ENCODE measurements at places on chromosomes 1 and 21.

- no peak for DNase-seq
Observed at GRCh38 chr1:223750730-223751570, 38.6 kb downstream of the CAPN2 start.

- DNase-seq: no peak
Observed at GRCh38 chr1:15943992-15944307, 32.0 kb downstream of the ZBTB17 start.

DNA sequence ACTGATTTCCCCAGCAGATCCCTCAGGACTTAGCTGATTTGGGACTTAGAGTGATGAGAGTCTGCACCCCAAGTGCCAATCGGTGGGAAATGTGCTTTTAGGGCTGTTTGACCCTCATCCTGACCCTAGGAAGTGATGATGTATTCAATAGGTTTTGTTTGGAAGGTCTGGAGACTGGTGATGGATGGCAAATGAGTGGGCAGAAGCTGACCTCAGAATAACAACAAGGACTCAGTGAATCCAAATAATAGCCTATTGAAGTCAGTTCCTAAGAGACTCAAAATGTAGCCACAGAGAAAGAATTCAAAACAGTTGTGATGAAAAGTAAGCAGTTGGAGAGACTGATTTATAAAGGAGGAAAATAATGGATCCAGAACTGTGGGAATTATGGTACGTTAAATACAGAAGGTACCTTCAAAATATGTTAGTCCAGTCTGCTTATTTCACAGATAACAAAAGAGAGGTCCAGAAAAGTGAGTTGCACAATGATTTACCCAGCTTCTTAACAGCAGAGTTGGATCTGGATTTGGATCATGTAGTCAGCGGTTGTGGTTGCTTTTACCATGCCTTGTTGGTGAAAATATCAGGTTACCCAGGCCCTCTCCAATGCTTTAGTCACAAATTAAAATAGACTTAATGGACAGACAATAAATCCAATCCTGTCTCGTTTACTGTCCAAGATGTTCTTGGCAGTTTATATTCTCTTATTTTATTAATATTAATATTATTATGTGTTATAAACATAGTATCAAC is 123.0 kb upstream of the PTBP2 start:
- no peak for DNase-seq

- no peak for DNase-seq
Observed at GRCh38 chr1:233791721-233792120, 112.8 kb upstream of the SLC35F3 start.

DNA sequence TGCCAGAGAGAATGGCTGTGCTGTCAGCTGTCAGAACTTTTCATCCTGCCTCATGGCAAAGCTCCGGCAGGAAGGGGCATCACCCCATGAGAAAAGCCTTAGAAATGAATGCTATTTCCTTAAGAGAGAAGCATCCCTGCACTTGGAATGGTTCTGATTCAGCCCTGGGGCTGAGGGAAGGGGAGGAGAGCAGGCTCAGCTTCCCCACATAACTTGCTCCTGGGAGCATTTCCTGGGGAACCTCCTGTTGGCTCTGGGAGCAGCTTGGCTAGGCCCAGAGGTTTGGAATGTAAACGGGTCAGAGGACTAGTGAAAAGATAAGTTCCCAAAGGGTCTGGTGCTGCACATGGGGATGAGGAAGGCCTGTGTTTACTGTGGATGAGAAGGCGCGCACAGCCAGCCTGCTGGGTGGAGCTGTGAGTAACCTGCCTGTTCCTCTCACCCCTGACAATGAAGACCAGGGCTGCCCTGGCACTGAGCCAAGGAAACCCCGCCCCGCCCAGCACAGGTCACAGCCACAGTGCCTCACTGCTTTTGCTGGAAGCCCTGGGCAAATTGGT is 5.0 kb downstream of the PRELP start:
- peak; percentile 75 for DNase-seq

DNA sequence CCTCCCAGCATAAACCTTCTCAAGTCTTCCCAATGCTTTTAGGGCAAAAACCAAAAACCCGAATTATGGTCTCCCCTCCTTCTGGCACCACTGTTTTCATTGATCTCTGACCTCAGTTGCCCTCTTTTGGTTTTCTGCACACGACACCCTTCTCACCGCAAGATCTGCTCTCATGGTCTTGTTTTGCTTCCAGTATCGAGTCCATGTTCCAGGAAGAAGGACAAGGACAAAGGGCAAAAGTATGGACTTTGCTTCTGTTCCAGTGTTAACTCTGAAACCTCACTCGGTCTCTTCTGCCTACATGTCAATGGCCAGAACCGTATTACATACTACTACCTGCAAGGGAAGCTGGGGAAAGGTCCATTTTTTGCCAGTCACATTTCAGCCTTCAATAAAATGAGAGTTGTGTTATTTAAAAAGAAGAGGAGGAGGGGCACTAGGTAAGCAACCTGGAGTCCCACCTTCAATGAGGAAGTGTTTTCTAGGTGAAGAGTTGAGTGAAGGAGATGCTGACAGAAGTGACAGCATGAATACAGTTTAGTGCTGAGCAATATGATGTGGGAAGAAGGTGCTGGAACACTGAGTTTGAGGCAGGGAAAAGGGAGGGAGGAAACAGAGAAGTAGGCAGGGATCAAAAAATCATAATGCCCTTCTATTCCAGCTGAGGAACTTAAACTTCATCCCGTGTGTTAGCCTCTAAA is 183.4 kb downstream of the FGGY start:
- no peak for DNase-seq

GRCh38 chr1:109242387-109242786 is 7.0 kb upstream of the CELSR2 start:
- no peak for DNase-seq

DNA sequence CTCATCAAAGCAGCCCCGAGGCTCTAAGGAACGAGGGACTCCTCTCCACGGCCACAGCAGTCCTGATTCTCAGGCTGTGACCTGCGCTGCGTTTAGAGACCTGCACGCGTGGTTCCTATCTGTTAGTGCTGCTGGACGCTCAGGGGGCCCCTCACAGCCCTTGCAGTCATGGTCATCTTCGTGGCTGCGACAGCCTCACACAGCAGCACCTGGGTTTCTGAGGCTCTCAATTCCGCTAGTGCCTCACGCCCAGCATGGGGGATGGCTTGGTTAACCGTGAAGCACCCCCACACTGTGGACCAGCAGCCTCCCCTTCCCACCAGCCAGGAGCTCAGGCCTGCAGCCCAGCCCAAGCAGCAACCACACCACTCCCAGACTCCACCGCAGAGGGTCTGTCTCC is 7.8 kb downstream of the MORN1 start:
- no peak for DNase-seq

GRCh38 chr1:91555821-91556531 is 55.3 kb downstream of the CDC7 start:
- no peak for DNase-seq

DNA sequence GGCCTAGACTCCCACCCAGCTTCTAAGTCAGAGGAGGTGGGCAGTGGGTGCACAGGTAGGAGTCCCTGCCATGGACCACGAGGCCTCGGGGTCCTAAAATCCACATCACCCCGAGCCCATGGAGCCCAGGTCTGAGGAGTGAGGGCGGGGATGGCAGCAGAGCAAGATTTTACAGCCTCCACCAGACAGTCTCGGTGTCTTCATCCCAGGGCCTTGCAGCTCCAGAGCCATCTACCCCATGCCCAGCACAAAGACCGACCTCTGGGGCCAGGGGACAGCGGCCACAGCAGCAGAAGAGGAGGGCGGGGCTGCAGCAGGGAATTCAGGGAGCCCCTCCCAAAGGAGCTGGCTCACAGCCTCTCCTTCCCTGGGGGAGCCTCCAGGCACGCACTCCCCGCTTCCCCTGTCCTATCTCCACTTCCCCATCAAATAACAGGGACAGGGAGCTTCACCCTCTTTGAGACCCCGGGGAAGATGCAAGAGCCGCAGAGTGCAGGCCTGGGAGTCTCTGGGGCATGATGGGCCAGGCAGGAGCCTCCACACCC is 14.6 kb downstream of the CHD5 start:
- peak; percentile 14 for DNase-seq

DNA sequence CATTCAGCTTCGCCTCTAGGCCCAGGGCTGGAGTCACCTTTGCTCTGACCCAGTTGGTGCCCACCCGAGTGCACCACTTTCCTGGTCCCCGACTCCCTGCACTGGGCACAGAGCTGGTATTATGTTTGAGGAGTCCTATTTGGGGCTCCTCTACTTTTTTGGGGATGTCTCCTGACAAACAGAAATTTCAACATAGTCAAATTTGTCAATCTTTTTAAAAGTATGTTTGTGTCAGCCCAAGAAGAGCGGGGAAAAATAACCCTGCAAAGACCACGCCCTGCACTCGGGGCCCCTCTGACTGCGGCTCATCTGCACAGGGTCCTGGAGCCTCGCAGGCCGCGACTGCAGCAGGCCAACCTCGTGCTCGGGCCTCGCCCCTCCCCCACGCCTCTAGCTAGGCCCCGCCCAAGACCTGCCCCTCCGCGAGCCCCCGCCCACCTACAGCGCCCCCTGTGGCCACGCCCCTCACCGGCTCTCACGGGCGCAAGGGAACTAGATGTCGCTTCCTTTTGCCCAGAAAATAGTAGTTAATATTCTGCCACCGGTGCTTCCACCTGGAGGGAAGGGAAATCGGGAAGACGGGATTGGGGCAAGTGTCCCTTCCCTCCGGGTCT is 11.4 kb downstream of the FAM229A start:
- DNase-seq: peak; percentile 93

GRCh38 chr1:81679942-81680341 is 120.8 kb upstream of the ADGRL2 start:
- no peak for DNase-seq

DNA sequence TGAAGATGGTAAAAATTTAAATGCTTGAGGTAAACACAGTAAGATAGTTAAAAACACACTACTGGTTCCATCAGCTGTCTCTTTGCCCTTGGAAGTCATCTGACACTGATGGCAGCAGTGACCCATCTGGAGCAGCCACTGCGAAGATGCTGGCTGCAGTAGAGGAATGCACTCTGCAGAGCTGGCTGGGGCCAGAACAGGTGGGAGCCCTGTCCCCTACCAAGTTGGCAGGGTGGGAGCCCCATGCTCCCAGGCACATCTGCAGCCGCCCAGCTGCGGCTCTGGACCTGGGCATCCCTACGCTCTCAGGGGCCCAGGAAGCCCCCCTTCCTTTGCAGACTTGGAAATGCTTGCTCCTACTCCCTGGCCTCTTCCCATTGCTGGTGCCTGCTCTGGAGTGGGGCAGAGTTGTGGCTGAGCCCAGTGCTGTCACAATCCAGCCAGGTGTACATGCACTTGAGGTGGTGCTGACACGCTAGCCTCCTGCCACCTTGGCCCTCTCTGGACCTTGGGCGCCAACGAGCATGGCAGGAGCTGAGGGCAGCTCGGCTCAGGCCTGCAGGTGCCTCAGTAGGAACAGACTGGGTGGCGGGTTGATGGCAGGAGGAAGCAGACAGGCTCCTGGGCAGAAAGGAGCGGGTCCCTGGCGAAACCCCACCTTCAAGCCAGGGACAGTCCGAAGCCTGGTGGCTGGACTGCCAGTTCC is 227.0 kb downstream of the FGGY start:
- DNase-seq: no peak

GRCh38 chr1:207304710-207305488 is 16.6 kb upstream of the CD55 start:
- no peak for DNase-seq

GRCh38 chr1:111801071-111801850 is 45.6 kb downstream of the DDX20 start:
- DNase-seq: no peak

DNA sequence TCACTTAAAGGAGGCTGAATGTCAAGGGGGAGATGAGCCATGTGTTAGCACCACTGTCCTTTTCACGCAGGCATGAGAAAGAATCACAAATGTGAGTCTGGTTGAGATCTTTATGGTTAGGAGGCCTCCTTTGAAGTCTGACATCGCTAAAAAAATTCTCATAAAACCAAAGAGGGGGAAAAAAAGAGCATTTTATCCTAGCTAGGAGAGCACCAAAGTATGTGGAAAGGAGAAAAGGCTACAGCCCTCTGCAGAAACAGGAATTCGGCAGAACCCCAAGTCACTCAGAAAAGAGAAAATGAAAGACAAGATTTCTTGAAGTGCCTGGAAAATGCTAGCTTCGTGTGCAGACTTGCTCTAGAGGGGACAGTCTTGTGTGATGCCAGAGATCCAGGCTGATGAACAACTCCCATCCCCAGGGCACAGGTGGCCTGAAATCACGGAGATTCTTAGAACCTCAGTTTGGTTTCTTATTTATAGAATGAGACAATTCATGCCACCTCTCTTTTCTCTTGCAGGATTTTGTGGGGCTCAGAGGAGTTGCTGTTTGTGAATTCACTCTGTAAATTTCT is 61.5 kb downstream of the RUNX1 start:
- no peak for DNase-seq

GRCh38 chr21:44305691-44306090 is 5.8 kb downstream of the PFKL start:
- no peak for DNase-seq

DNA sequence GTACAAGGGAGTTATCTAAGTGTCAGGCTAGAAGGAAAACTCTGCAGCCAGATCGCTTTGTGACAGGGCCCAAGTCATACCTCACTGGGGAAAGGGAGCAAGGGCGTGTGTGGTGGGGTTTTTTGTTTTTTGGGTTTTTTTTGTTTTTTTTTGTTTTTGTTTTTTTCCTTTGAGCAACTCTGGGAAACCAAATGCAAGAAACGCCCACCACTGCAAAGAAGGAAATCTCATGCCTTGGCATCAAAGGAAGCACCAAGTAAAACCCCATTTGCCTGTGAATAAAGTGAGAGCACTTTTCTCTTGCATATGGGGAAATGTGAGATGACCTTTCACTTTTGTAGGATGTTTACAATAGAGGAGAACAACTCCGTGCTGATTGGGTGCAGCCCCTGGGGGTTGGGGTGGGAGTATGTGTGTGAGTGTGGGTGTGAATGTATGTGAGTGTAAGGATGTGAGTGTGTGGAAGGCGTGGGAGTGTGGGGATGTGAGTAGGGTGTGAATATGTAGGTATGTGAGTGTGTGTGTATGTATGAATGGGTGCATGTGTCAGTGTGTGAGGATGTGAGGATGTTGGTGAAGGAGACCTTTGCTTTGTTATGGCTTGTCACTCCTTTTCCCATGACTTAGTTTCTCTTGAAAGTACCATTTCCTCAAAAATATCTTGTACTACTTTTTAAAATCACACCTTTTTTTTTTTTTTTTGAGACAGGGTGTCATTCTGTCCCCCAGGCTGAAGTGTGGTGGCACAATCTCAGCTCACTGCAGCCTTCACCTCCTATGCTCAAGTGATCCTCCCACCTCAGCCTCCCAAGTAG is 34.6 kb downstream of the IL12RB2 start:
- peak; percentile 60 for DNase-seq

DNA sequence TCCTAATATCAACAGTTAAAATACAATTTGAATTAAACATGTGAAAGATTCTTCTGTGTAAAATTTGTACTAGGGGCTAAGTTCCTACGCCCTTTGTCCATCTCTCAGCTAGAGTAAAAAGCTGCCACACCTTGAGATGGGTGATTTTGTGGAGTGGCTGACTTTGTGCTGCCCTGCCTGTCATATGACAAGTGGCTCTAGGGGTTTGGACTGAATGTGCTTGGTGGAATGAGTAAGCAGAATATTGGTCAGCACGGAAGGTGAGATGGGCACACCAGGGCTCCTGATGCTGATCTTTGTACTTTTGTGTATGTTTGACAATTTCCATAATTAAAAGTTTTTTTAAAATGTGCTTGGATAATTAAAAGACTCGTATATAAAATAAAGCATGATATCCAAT is 133.6 kb upstream of the SLC45A1 start:
- DNase-seq: no peak

Data from iPS-NIHi11 (cell line).